ENCODE measurements at places on chromosomes 6 and 20.

GRCh38 chr6:57108691-57109090 lies 18.7 kb downstream of the ZNF451 start:
- no peak for DNase-seq

GRCh38 chr20:59118855-59119254 lies 44.8 kb upstream of the ZNF831 start:
- no peak for DNase-seq

GRCh38 chr6:25142506-25142905 lies 136.7 kb upstream of the CARMIL1 start:
- no peak for DNase-seq

- no peak for DNase-seq
These were observed 3.8 kb upstream of the LPA start for GRCh38 chr6:160667639-160668481.

- no peak for DNase-seq
These were observed 201.6 kb upstream of the SGK1 start for GRCh38 chr6:134519465-134519864.

- peak; percentile 47 for DNase-seq
These were observed 530.3 kb downstream of the RFPL4B start for GRCh38 chr6:112877134-112878100.

- no peak for DNase-seq
These were observed 8.8 kb downstream of the DDRGK1 start for GRCh38 chr20:3195590-3196237.

DNA sequence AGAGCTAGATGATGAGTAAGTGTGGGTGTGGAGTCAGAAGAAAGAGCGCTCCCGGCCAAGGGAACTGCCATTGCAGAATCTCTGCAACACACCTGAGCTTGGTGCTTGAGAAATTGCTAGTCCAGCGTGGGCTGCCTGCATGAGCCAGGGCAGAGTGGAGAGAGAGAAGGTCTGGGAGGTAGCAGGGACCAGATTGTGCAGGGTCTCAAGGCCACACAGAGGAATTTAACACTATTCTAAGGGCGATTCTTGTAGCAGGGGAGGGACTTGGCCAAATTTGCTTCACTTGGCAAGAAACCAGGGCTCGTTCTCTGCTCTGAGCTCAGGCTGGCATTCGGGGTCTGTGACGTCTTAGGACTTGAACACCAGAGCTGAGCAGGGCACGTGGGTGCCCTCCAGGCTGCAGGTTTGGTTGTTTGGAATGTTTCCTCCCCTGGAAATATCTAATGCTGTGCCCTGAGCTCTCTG lies 53.5 kb downstream of the BCAS4 start:
- no peak for DNase-seq

DNA sequence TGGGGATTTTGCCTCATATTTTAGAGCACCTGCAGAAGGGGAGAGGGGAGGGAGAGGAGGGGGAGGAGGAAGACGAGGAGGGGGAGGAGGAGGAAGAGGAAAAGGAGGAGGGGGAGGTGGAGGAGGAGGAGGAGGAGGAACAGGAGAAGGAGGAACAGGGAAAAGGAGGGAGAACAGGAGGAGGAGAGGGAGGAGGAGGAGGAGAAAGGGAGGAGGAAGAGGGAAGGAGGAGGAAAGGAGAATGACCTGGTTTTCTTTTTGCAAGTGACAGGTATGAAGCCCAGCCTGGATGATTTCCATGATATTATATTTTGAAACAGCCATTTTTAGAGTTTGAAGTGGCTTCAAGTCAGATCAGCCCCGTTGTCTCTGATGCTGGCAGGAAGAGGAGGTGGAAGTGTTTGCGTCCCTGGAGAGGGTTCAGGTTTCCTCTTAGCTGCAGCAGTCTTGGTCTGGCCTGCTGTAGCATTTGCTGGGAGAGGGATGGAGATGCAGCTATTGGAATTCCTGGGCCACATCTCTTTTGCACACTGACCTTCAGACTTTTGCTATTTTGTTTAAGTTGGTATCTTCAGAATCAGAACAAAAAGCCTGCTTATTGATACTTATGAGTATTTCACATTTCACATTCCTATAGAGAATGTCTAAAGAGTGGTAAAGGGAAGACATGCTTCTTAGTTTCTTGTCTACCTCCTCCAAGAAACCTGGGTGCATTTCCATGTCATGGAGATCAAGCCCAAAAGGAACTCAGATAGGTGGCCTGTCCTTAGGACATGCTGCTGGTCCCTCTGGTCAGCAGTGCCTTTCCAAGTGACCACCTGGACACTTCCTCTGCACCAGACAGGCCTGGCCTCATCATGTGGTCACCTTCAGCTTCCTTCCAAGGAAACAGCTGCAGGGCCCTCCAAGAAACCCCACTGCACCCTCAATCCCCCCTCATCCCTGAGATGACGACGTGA lies 54.3 kb upstream of the IYD start:
- DNase-seq = no peak

GRCh38 chr6:9248133-9248532 lies 812.8 kb upstream of the SLC35B3 start:
- DNase-seq = no peak

- DNase-seq = peak; percentile 92
These were observed 35.2 kb downstream of the PPP1R14C start for GRCh38 chr6:150177952-150178520.

GRCh38 chr6:136487759-136488425 lies 62.3 kb downstream of the MAP7 start:
- no peak for DNase-seq

DNA sequence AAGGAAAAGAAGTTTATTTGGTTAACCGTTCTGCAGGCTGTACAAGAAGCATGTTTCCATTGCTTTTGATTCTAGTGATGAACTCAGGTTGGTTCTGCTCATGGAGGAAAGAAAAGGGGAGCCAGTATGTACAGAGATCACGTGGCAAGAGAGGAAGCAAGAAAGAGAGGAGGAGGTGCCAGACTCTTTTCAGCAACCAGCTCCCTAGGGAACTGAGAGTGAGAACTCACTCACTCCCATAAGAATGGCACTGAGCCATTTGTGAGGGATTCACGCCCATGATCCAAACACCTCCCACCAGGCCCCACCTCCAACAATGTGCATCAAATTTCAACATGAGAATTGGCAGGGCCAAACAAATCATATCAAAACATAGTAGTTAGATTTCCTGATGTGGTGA lies 649.1 kb downstream of the EPM2A start:
- no peak for DNase-seq

DNA sequence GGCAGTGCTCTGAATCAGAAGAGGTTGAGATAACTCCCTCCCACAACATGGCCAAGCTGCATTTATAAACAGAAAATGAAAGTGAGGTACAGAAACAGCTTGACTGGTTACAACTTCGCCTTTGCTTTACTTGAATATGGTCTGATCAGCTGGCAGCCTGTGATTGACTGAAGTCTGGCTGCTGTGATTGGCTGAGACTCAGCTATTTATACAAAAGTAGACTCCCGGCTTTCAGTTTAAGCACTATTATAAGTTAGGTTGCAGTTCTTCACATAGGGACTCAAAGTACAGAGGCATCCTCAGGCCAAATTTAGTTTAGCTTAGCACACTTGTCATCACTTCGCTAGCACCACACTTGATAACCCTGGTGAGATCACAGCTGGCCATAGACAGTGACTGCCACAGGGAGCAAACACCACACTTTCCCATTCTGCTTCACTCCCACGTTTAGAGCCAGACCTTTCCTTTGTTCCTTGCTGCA lies 362.6 kb downstream of the EPM2A start:
- no peak for DNase-seq

DNA sequence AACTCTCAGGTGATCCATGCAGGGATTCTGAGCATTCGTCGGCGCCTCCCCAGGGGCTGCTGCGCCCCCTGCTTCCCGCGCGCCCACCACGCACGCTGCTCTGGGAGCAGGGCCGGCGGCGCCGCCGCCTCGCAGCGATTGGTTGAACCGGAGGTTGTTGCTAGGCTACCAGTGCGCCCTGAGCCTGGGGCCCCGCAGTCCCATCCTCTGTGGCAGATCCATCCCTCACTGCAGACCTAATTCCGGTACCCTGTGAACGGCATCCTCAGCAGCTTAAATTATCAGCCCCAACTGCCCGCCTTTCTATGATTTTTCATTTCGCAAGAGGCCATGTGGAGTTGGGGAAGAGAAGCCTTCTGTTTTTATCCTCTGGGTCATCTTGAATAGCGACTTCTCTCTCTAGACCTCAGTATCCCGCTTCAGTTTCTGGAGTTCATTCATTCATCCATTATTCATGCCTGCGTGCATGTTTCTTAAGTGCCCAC lies 15.4 kb downstream of the PNPLA1 start:
- no peak for DNase-seq

DNA sequence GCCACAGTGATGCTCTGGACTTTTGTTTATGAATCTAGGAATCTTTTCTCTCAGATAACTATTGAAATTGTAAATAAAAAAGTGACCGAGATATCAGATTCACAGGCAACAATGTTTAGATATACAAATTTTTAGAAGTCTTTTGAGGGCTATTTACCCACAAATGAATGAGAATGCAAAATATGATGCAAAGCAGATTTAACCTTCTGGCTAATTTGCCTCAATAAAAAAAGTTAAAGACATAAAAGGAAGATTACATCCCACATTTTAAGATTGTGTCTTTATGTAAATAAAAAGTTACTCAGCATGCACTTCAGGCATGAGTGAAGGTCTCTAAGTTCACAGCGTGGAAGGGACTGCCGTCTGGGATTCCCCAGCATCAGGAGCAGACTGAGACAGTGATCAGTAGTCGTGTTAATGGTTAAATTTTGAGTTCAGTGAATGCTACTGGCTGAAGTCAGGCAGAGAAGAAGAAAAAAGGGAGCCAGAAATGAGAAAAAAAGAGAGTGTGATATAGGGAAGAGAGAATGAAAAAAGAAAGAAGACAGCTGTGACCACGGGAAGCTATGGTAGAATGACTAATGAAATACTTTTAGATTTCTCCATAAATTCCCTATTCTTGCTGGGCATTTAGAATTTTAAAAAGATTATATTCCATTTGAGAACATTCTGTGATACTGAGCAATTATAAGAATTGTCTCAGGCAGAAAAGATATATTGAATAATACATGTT lies 93.6 kb downstream of the MYB start:
- no peak for DNase-seq

DNA sequence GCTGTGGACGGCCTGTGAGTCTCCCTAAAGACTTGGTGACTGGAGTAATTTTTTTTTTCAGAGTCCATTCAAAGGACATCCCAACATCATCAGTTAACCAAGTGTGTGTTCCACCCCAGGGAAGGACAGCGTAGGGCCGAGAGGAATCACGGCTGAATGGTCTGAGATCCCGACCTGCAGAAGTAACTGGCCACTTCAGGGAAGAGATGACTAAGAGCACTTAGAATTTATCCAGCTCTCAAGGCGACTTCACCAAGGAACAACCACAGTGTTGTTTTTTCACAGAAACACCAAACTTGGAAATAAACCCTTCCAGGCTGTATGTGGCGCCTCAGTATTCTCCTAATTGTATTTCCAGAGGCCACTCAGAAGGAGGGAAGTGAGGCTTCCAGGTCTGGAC lies 231.6 kb downstream of the FNDC1 start:
- peak; percentile 9 for DNase-seq

DNA sequence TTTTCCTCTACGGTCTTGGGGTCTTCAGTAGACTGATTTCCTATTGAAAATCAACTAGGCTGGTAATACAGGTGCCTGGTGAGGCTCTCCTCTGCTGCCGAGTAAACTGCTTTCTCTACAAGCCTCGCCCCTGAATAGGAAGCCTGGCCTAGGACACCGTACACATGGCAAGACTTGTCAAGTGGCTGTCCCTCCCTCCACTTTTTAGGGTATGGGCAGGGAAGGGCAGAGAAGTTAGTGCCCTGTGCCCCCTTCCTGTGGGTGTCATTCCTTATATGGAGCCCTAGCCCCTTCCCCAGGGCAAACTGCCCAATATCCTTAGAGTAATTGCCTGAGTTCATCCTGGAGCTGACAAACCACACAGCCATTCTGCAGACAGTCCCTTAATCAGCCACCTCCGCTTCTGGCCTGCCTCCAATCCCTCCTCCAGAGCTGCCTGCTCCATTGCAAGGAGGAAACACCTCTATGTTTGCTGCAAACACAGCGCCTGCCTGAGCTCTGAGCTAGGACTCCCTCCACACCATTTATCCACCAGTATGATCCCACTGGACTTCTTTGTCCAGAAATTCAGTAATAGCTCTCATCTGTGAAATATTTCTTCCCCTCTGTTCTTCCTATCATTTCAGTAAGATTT lies 93.1 kb downstream of the CHD6 start:
- peak; percentile 2 for DNase-seq

- DNase-seq = no peak
These were observed 50.0 kb upstream of the ESR1 start for GRCh38 chr6:151757506-151757955.

- no peak for DNase-seq
These were observed 63.4 kb upstream of the AFDN start for GRCh38 chr6:167763056-167763944.

GRCh38 chr6:167746390-167746907 lies 80.3 kb upstream of the AFDN start:
- DNase-seq = no peak

- no peak for DNase-seq
These were observed 1.4 kb downstream of the RPS10 start for GRCh38 chr6:34424200-34425131.

GRCh38 chr20:39479196-39479810 lies 517.2 kb downstream of the DHX35 start:
- no peak for DNase-seq

- DNase-seq = no peak
These were observed 50.0 kb upstream of the RNGTT start for GRCh38 chr6:89013438-89013837.

DNA sequence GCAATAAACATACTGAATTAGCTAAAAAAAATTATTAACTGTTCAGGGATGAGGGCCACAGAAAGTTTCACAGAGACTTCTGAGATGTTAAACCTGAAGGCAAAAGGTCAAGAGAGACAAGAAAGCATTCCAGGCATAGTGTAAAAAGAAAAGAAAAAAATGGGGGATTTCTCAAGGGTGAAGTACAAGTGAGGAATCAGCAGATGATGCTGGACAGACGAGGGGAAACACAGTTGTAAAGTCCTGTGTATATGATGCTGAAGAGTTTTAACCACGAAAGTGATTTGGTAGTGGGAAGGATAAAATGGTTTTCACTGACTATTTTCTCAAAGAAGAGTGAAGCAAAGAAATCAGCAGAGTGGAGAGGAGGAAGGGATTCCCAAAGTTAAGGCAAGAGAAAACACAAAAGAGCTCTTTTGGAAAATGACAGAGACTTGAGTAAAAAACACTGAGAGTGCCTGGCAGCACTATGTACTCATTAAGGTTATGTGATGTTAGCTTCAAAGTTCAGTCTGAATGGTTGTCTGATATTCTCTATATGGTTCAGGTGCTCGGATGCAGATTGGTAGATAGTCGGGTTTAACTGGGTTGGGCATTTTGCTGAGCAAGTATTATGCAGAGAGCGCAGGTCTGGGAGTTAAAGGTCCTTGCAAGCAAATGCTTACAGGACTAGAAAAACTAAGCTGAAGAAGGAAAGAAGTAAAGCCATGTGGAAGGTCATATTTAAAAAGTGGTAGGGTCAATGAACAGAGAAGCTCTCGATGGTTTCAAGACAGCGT lies 16.4 kb downstream of the RAB23 start:
- no peak for DNase-seq

- DNase-seq = no peak
These were observed 12.8 kb downstream of the HIVEP1 start for GRCh38 chr6:12024699-12025434.
